ENCODE measurements at places on chromosomes 1 and 21.

- no peak for DNase-seq
Measured at GRCh38 chr1:33143698-33144097, 38.1 kb downstream of the TRIM62 start.

DNA sequence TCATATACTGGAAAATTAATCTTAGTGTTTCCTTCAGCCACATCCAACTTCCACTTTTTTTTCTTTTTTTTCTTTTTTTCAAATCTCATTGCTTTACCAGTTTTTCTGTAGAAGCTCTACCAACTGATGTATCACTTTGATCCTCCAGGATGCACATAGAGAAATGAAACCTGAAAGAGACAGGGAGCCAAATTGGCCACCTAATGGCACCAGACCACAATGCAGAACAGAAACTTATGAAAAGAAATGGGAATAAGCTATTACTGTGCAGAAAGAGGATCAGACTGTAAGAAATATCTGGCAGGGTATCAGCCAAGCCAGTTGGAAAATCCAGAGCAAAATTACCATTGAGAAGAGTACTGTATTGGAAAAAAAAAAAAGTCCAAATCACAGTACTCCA is 1514.2 kb downstream of the MRPL39 start:
- no peak for DNase-seq

DNA sequence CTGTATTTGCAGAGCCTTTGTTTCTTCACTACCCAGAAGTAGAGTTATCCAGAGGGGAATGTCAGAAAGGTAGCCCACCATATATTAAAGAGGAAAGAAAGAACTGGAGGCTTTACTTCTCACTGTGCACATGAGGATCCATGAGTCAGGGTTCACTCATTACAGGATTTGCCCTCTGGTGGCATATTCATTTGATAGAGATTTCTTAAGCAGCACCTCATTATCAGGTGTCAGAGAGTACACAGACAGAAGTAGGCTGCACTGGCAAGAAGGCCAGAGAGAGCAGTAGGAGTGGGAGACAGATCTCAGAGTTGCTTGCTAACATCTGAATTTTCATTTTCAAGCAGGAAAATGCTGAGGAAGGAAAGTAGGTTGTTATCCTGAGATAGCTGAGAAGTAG is 123.8 kb downstream of the PIK3R3 start:
- DNase-seq, result no peak

- no peak for DNase-seq
Measured at GRCh38 chr1:154405747-154406571, 816 bp downstream of the IL6R start.

GRCh38 chr1:77986810-77987209 is 7.9 kb upstream of the FUBP1 start:
- DNase-seq, result no peak

GRCh38 chr1:29647581-29647980 is 411.3 kb downstream of the PTPRU start:
- DNase-seq, result no peak

GRCh38 chr1:238675221-238675620 is 711.1 kb upstream of the CHRM3 start:
- no peak for DNase-seq

- no peak for DNase-seq
Measured at GRCh38 chr1:232329103-232329813, 300.7 kb downstream of the SIPA1L2 start.

DNA sequence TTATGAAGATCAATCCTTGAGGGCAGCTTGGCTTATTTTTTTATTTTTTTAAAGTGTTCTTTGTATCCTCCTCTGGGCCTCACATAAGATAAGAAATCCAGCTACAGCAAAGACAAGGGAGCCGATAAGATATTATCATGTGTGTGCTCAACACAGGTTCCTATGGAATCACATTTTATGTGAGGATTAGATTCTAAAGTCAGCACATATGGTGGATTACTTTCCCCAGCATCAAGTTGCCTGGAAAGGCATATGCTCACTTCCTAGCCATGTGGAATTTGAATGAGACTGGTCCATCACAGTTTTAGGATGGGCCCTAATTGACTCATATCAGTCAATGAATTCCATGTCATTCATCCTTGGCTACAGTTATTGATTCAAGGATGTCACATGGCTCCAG is 456.9 kb upstream of the LRRC7 start:
- no peak for DNase-seq

DNA sequence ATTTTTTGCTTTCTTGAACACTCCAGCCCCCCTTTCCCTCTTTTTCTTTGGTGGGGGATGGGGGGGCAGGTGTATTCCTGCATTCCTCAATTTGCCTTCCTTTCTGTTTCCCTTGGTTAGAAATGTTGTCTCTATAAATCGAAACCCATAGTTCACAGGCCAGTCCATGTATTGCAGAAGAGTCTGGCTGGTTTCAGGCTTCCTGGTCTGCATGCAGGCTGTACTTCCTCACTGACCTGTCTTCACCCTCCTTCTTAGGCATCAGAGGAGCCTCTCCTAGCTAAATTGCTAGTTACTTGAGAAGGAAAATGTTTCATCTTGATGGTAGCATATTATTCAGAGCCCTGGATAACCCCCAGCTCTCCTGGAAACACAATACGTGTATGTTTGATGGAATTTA is 140.0 kb downstream of the SPATA46 start:
- no peak for DNase-seq

GRCh38 chr1:25442178-25442577 is 11.5 kb downstream of the MACO1 start:
- no peak for DNase-seq

DNA sequence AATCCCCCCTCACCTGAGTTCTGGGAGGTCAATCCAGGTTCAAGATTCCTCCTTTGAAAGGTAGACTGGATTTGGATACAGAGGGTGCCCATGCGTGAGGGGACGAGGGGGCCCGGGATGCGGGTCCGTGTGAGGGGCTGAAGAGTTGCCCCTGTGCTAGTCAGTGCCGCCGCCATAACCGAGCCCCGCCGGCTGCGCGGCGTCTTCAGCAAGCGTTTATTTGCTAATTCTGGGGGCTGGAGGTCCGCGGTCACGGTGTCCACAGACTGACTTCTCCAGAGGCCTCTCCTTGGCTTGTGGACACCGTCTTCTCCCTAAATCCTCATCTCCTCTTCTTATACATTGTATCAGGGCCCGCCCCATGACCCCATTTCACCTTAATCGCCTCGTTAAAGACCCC is 20.9 kb upstream of the SAMD11 start:
- DNase-seq, result no peak

GRCh38 chr1:204991342-204991844 is 51.6 kb upstream of the CNTN2 start:
- no peak for DNase-seq

DNA sequence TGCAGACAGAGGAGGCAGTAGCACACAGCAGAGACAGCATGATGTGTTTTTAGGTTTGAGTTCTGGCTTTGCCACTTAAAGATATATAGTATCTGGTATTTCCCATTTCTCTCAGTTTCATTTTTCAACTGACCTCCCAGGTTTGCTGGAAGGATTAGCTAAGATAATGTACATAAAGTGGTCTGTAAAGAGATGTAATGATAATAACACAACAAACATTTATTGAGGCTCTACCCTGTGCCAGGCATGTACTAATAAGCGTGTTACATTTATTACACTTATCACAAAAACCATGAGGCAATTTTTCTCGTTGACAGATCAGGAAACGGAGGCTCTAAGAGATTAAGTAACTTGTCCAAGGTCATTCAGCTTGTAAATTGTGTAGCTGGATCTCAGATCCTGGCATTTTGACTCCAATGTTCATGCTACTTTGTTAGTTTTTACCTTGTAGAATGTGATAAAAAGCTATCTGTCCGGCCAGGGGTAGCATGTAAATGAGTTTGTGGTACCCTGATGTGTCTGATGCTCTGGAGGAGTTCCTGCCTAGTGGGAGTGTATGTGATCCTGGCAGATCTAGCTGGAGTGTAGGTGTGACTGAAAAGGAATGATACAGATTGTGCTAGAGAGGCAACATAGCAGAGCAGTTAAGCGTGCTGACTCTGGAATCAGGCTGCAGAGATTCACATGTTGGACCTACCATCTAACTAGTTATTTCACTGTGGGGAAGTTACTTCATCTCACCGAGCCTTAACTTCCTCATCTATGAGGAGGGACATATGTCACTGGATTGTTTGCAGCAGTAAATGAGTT is 146.6 kb downstream of the VPS13D start:
- no peak for DNase-seq

Measured in stimulated activated CD8-positive, alpha-beta memory T cell treated with anti-CD3 and anti-CD28 coated beads, Interleukin-4, amount 100 ng/mL, for 1 hour (primary cell).